ENCODE measurements at places on chromosomes 2 and 18.

DNA sequence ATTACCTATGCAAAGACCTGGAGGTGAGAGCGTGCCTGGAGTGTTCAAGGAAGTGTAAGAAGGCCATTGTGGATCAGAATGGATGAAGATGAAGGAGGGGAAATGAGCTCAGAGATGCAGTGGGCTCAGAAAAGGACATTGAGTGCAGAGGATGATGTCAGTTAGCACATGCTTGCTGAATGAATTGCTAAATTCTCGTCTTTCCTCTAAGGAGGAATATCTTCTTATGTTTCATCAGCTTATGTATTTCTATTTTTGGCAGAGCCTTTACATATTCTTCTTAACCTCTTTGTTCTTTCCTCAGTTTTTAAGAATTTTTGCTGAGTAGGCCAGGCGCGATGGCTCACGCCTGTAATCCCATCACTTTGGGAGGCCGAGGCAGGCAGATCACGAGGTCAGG lies 30.9 kb downstream of the FAM171B start:
- DNase-seq: no peak

DNA sequence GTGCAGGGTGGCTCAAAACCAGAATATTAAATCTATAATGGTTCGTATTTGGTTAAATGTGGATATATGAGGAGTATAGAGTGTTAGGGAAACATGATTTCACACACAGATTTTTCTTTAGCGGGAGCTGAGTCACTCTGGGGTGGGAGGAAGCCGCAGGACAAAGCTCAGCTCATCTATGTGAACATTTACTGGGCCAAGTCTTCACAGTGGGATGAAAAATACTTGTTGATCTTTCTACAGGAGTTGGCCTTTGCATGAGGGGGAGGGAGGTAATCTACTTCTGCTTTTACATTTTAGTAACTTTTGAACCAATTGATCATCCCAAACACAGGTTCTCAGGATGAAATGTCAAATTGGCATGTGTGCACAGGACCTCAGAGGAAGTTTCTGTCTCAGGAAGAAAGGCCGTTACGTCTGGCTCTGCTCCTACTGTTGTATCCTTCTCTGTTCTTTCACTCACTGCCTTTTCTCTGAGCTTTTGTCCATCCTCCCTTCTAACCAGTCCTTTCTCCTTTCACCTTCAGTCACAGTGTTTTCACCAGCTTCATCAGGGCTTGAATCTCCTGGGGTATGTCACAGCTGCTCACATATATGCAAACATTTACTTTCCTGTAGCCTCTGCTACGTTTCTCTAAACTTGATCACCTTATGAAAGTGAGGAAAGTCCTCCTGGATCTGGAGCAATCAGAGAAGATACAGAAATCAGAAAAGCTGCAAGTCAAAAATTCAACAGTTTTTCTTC lies 943.3 kb upstream of the FANCL start:
- DNase-seq: peak; percentile 24

GRCh38 chr2:67917332-67918054 lies 145.3 kb downstream of the C1D start:
- DNase-seq: no peak

DNA sequence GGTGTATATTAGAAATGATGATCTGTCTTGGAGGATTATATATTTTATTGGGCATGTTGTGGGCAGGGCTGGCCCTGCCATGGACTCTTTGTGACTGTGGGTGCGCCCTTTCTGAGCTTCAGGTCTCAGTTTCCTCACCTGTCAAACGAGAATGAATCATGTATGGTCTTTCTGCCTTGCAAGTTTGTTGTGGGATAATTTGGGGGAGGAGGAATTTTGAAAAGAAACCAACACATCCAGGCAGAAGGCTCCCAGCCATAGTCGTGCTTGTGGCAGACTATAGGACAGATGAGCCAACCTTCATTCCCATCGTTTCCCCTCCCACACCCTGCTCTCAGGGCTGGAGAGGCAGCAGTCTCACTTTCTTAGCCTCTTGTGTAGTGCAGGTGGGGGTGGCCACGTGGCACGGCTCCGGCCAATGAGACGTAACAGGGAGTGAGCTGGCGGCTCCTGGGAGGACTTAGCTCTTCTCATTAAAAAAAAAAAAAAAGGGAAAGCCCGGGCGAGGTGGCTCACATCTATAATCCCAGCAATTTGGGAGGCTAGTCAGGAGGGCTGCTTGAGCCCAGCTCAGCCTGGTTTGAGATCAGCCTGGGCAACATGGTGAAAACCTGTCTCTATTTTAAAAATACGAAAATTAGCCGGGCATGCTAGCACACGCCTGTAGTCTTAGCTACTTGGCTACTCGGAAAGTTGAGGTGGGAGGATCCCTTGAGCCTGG lies 63.1 kb downstream of the RHOB start:
- peak; percentile 58 for DNase-seq

- no peak for DNase-seq
Observed at GRCh38 chr2:44564752-44565151, 203.0 kb downstream of the CAMKMT start.

GRCh38 chr2:42835577-42836371 lies 43.4 kb upstream of the HAAO start:
- peak; percentile 56 for DNase-seq

GRCh38 chr2:227509824-227510619 lies 38.1 kb downstream of the AGFG1 start:
- no peak for DNase-seq

DNA sequence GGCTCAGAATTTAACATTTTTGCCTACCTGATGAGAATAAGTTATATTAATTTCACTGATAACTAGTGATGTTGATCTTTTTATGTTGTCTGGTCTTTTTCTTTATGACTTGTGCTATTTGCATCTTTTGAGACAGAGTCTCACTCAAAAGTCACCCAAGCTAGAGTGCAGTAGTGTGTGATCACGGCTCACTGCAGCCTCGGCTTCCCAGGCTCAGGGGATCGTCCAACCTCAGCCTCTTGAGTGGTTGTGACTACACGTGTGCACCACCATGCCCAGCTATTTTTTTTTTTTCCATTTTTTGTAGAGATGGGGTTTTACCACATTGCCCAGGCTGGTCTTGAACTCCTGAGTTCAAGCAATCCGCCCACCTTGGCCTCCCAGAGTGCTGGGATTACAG lies 7.5 kb downstream of the SMCHD1 start:
- no peak for DNase-seq

DNA sequence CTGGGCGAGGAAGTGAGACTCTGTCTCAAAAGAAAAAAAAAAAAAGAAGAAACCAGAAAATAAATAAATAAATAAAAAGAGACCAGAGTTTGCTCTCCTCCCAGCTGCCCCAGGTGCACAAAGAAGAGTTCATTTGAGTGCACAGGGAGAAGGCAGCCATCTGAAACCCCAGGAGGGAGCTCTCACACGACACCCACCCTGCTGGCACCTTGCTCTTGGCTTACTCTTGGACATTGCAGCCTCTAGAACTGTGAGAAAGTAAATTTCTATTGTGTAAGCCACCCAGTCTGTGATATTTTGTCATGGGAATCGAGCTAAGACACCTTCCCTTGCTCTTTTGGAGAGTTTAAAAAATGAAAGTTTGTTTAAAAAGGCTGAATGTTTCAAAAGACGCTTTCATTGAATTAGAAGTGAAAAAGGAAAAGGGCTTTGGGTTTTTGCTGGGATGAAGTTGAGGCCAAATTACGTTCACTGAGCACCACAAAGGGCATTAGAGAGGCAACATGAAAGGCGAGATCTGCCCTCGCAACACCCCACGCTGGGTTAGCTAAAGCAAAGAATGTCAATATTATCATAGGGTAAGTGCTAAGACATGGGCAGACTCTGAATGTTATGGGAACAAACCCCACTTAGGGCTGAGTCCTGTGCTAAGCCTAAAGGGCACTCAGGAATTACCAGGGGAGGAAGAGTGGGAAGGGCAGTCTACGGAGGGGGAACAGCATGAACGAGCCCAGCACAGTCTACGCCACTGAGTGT lies 128.9 kb upstream of the RIOK3 start:
- DNase-seq: no peak

GRCh38 chr2:138010890-138011289 lies 46.6 kb downstream of the HNMT start:
- DNase-seq: no peak

- DNase-seq: peak; percentile 61
Observed at GRCh38 chr18:48539406-48540250, 797 bp downstream of the CTIF start.

GRCh38 chr2:70312560-70312959 lies 10.7 kb upstream of the FAM136A start:
- no peak for DNase-seq

DNA sequence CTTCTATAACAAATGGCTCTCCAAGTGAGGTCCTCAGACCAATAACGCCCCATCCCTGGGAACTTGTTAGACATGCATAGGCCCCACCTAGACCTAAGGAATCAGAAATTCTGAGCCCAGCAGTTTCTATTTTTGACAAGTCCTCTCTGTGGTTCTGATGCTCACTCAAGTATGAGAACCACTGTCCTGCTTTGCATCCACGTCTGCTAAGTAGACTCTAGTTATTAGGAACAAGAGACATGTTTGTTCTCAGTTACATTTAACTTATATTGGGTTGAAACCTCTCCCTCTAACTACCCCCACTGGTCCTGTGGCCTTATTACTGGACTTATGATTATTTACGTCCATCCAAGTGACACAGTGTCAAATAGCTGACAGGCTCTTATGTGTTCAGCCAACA lies 70.3 kb downstream of the TMEM17 start:
- no peak for DNase-seq

DNA sequence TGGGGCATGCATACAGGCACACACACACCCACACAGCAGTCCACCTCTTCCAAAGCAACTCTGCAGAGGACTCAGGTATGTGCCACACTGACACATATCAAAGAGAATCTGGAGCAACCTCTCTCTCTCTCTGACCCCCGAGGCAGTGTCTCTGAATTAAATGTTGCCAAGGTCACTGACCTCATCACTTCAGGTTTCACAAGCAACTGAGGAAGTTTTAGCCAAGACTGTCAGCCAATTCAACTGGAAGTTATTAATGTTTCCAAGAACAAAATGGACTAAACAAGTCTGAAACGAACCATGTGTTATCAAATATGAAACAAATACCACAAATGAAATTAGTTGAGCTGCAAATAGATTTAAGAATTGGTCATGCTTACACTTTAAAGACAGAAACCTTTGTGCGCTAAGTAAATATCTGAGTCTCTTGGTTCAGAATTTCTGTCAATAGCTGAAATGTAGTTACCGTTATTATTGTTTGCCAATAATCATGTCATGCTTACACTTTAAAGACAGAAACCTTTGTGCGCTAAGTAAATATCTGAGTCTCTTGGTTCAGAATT lies 86.1 kb downstream of the SLC25A12 start:
- DNase-seq: no peak

GRCh38 chr2:40341198-40341597 lies 110.7 kb downstream of the SLC8A1 start:
- DNase-seq: no peak

DNA sequence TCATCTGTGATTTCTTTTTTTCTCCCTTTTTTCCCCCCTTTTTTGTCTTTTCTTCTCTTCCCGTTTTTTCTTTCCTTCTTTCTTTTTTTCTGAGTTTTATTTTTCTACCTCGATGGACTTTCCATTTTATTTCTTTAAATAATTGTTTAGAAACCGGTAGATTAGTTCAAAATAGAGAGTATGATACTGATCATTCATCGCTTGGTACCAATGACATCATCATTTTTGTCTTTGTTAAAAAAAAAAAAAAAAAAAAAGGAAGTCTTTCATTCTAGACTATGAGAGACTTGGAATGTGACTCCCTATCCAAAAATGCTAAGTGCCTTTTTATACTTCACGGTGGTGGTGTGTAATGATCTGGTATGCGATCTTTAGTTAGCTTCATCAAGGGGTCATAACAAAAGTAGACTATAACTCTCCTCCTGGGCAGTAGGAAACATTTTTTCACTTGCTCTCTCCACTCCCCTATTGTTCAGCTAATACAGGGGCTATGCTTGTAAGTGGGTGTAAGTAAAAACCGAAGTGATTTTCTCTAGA lies 1517.5 kb upstream of the ZEB2 start:
- no peak for DNase-seq

DNA sequence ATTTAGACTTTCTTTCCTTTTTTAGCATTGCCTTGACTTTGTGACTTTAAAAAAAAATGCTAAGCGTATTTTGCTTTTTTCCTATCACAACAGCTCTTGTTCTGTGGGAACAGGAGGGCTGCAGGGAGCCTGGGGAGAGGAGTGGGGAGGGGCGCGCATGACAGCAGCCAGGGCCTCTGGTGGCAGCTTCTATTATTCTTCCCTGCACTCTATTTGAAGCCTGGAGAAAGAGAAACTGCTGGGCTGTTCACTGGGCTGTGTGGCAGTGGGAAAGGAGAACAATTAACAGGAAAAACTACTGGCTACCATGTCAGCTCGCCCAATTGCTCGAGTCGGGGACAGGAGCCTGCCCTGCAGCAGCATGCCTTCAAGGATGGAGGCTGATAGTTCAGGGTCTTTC lies 119.0 kb upstream of the ZBTB14 start:
- no peak for DNase-seq

GRCh38 chr2:122080316-122080715 lies 324.9 kb downstream of the TSN start:
- DNase-seq: no peak

DNA sequence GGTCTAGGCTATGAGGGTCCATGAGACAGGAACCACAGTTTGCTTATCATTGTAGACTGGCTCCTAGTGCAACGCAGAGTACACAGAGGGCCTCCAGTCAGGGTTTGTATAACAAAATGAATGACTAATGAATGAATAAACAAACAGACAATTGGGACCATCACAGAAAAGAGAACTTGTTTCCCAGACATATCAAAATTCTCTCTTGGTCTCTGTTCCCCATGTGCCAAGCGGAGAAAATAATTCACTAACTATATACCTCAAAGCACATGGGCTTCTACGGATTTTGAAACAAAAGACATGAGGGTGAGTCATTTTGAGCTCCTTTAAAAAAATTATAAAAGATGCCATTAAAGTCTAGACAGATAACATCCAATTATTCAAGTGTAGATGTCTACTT lies 28.0 kb downstream of the INO80C start:
- DNase-seq: no peak

- DNase-seq: no peak
Observed at GRCh38 chr2:158204741-158205165, 103.1 kb downstream of the UPP2 start.

DNA sequence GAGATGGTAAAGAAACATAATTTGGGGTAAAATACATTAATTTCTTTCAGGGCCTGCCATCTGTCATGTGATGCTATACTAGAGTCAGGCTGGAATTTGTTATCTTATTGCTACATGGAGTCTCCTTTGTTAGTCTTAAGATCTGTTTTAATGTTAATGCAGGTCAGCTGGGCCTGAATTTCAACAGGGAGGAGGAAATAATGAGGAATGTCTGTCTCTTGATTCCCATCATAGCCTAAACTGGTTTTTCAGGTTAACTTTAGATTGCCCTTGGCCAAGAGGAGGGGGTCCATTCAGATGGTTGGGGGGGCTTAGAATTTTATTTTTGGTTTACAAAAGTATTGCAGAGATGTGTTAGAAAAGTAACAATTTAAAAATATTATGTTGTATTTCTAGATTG lies 19.0 kb upstream of the FEZ2 start:
- DNase-seq: no peak

- peak; percentile 10 for DNase-seq
Observed at GRCh38 chr2:118738524-118739308, 108.7 kb downstream of the EN1 start.

DNA sequence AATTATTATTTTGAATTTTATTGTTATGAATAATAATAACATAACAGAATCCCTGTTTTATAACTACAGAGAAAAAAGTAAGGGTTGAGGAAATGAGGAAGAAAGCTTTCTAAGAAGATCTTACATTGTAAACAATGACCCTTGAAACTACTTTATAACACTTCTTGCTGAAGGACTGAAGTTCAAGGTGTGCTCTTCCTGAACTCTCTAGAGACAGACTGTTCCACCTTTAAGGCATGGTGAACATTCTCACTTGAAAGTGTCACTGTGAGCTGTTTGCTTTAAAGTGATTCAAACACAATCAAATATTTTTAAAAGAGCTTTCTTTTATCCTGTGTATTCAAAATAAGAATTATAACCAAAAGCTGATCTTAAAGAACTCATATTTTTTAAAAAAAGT lies 131.5 kb downstream of the DNAH7 start:
- no peak for DNase-seq
